Activated naive CD4-positive, alpha-beta T cell (primary cell): ENCODE measurements at places on chromosomes 7 and 10.

GRCh38 chr7:42661312-42661711 lies 250.6 kb downstream of the C7orf25 start:
- no peak for DNase-seq

GRCh38 chr7:156177422-156178055 lies 365.3 kb upstream of the SHH start:
- no peak for DNase-seq

- no peak for DNase-seq
Observed at GRCh38 chr7:90025771-90026170, 128.5 kb upstream of the STEAP1 start.

DNA sequence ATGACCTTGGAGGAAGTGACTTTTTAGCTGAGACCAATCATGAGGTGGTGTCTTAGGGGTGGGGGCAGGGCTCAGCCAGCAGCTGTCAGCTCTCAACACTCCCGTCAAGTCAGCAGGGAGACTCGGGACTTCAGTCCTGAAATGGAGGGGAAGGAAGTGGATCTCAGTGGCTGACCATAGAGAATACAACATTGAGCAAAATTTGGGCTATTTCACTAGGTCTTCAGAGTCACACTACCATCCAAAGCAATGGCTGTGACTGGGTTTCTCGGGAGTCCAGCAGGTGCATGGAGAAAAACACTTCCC lies 16.8 kb upstream of the GIMAP6 start:
- no peak for DNase-seq

DNA sequence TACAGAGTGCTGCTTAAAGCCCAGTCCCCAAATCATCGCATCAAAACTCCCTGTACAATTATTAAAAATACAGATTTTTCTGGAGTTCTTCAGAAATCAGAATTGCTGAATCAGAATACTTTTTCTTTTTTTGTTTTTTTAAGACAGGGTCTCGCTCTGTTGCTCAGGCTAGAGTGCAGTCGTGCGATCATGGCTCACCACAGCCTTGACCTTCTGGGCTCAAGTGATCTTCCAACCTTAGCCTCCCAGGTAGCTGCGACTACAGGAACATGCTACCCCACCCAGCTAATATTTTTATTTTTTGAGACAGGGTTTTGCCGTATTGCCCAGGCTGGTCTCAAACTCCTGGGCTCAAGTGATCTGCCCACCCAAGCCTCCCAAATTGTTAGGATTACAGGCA lies 3.9 kb downstream of the BBIP1 start:
- no peak for DNase-seq
